ENCODE measurements at places on chromosomes 6 and 20.
A peak's percentile ranks its signal among the peaks of the same experiment; 100 is the strongest.

DNA sequence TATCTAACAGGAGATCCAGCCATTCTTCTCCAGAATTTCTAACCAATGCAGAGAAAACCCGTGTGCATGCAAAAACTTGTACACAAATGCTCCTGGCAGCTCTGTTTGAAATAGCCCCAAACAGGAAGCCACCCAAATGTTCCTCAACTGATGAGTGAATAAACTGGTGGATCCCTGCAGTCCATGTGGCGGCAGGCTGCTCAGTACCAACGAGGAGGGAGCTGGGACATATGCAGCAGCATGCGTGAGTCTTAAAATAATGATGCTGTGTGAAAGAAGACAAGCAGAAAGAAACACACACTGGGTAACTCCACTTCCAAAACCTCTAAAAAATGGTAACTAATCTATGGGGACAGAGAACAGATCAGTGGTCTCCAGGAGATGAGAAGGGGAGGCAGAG, 542.1 kb upstream of the AGPAT4 start:
- no peak for DNase-seq

DNA sequence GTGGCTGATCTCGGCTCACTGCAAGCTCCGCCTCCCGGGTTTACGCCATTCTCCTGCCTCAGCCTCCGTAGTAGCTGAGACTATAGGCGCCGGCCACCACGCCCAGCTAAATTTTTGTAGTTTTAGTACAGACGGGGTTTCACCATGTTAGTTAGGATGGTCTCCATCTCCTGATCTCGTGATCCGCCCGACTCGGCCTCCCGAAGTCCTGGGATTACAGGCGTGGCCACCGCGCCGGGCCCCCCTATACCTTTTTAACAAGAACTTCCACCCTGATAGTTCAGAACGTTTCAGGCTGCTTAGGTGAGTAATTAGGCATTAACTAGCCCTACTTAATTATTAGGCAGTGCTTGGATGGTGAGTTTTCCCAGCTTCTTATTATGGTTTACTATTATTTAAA, 552.5 kb downstream of the BCKDHB start:
- no peak for DNase-seq

DNA sequence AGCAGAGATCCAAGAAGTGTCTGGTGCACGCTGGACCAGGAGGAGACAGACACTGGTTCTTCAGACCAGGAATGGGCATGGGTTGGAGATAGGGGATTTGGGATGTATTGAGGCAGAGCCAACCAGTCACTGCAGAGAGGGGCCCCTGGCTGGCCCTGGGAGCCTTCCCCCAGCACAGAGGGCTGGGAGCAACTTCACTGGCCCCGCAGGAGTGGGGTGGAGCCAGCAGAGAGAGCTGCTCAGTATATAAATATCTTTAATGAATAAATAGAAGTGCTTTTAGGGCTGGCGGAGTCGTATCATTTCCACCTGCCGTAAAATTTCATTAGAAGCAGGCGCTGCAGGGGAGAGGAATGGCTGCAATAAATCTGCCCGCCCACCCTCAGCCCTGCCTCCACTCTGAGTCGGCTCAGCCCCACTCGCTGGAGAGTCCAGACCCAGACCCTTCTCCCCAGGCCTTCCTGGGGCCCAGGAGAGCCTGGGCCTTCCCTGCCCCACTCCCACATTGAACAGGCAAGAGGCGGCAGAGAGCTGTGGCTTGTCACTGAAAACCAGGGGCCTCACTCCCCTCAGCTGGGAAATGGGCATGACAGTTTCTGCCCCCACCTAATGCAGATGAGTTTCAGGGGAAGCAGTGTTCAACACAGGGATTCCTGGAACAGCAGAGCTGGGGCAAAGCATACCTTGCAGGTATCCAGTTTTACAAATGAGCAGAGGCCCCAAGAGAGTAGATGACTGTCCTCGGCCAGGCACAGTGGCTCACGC, 23.9 kb upstream of the VSTM2L start:
- no peak for DNase-seq

- peak; percentile 48 for DNase-seq
These were observed 693 bp downstream of the FAM50B start for GRCh38 chr6:3849681-3850450.

- DNase-seq = no peak
These were observed 513.0 kb downstream of the EPHA7 start for GRCh38 chr6:92906385-92906784.

DNA sequence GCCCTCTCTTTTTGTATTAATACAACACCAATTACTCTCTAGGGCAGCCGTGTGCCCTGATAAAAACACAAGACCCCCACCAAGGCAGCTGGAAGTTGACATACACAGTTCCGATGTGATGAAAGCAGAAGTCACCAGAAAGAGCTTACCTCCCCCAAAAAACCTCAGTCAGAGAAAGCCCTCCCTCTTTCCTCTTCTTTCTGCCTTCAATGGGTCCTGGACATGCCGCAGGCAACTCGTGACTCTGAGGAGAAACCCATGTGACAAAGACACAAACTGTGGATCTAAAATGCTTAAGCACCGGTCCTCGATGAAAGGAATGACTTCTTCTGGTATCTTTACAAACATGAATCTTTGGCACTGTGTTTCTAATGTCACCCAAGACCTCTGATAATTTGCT, 117.7 kb upstream of the CCDC28A start:
- DNase-seq = no peak

DNA sequence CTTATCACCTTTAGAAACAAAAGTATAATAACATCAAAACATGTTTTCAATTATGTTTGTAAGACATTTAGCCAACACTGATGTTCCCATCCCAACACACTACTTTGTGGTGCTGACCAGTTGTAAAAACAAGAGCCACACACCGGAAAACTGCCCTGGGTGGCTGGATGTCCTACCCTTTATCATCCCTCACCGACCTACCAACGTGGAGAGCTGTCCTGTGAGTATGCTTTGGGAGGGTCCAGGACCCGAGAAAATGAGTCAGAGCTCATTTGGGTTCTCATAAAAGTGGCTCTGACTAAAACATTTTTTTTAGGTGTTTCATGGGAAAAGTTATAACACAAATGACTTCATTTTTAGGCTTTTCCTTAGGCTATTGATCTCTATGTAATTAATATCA, 29.3 kb upstream of the CTAGE9 start:
- no peak for DNase-seq

GRCh38 chr6:158266131-158266530, 46.1 kb upstream of the TULP4 start:
- DNase-seq = no peak

- DNase-seq = no peak
These were observed 11.7 kb upstream of the HCK start for GRCh38 chr20:32040142-32040953.

GRCh38 chr20:33648396-33649004, 13.6 kb upstream of the C20orf144 start:
- DNase-seq = no peak

DNA sequence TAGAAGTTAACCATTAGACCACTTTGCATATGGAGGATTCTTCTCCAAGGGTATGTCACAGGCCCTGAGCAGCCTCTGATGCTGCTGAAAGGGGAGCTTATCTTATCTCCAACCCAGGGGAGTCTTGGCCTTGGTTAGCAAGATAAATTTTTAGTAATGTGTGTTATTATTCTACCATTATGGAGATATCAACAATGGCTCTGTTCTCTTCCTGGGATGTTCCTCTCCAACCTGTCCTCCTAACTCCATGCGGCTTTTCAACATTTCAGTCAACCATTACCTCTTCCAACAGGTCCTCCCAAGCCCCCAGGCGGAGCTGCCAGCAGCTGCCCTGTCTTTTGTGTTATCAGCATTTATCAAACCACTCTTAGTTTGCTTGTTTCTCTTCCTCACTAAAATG, 48.4 kb upstream of the FOXC1 start:
- no peak for DNase-seq

- no peak for DNase-seq
These were observed 75.8 kb downstream of the PERP start for GRCh38 chr6:138031417-138031816.

DNA sequence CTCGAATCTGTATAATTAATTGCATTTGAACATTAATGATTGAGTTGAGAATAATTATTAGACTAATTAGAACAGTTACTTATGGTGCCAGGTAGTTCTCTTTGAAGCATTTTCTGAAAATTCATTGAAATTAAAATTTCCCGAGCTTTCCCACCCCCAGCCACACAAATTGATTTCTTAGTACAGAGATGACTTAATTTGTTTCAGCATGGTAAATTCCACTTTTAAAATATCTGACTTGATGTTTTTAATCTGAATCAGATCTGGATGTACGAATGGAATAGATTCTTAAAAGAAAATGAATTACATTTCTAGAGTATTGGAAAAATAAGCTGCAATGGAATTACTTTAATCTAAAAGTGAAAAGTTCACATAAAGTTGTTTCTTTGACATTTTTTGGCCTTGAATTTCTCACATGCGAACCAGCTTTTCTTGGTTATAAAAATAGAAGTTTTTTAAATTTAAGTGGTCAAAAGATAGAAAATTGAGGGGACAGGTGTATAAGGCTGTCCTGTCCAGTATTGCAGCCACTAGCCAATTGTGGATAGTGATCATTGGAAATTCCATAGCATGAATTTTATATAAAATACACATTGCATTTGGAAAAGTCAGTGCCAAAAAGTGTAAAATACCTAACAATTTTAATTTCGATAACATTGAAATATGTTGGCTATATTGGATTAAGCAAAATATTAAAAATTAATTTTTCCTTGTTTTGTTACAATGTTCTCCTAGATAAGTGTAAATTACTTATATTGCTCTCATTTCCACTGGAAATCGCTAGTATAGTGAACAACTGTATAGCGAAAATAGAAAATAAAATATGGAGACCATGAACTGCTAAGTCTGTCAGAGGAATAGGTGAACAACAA, 102.9 kb downstream of the OR2B2 start:
- DNase-seq = no peak

DNA sequence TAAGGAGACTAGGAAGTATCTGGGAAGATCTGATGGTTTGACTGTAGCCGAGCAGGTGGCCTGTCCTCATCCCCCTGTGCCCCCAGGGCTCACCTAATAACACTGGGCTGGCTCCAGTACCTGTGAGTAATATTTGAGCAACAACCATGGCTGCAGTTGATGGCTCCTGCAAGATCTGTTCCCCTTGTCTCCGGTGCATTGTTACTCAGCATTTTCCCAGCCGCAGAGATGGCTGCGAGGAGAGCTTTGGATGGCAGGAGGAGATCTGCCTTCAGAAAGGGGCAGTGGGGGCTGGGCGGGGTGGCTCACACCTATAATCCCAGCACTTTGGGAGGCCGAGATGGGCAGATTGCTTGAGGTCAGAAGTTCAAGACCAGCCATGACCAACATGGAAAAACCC, 39.3 kb downstream of the PTK7 start:
- DNase-seq = no peak

GRCh38 chr6:35665573-35665972, 23.1 kb downstream of the FKBP5 start:
- DNase-seq = no peak

DNA sequence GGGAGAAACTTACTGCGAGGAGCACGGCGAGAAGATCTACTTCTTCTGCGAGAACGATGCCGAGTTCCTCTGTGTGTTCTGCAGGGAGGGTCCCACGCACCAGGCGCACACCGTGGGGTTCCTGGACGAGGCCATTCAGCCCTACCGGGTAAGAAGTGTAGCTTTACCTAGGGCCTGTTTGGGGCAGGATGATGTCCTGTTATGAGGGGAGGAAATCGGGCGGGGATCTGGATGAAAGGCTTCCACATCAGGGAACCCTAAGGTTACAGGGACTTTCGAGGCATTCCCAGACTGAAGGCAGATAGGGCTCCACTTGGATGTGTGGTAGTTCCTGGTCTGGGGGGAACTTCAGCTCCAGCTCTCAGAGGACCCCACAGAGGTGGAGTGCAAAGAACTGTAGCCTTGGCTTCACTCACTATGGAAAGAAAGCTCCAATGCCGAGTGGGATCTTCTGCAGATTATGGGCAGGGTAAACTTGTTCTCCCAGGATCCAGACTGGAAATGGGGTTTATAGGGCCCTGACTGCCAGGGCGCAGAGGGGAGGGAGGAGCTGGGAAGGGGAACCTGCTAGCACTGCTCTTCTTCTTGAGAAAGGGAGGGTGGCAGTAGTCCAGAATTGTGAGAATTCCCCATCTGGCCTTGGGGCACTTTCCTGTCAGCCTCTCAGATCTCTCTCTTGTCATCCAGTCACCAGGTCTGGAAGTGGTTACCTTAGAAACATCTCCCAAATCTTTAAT, 740 bp downstream of the TRIM15 start:
- peak; percentile 42 for DNase-seq

- DNase-seq = peak; percentile 56
These were observed 339.6 kb downstream of the ARHGAP18 start for GRCh38 chr6:129370268-129370916.

DNA sequence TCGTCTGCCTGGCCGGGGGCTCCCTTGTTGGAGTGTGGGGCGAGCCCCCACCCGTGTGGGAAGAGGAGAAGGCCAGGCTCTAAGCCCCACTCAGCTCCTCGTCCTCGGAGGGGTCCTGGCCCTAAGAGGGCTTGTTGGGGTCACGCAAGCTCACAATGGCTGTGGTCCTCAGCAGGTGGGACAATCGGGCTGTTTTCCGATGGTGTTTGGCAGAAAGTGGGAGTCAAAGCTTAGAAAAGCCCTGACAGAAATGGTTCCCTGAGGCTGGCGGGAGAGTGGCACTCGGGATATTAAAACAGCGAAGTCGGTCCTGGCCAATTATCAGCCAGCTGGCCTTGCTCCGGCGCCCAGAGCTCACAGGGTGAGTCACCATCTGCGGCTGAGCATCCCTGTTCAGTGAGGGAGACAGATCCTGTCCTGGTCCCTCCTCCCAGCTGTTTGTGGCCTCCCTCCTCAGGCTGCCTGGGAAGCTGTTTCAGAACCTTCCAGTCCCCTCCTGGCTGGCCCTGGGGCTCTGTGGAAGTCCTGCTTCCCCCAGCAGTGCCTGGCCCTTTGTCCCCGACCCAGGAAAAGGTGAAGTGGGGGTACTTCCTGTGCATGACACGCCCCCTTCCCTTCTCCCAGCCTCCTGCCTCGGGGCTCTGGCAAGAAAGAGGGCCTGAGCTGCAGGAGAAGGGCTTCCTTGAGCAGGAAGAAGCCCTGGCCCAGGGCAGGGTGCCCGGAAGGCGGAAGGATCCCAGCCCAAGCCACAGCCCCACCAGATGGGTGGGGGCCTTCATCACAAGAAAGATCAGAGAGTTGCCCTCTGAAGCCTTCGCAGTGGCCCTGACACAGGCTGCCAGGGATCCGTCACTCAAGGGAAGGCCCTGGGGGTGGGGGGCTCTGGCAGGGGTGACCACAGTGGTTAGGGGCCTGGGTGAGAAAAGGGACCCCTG, 53.6 kb upstream of the BHLHE23 start:
- DNase-seq = no peak

DNA sequence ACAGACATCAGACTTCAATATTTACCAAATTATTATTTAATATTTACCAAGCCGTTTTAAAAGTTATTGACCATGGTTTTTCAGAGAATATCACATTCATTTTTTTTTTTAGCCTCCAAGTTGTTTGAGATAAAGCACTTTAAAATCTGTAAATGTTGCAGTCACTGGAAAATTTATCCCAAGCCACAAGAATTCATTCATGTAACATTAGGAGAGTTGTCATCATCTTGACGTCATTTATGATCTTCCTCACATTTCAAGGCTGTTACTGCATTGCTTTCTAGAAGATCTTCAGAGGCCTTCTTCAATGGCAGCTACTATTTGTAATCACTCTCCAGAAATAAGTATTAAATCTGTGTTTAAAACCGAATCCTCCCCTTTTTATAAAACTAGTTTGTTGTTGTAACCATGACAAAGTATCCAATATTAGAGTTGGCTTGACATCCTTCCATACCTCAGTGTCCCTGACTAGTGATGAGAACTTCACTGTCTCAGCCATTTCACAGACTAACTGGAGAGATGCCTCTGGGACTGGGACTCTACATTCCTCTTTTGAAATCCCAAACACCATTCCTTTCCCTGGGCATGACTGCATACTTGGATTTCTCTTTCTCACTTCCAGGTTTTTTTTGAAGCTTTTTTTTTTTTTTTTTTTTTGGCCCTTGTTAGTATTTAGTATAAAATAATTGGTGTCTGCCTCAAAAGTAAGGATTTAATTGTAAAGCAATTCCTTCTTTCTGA, 100.1 kb downstream of the ZFAND3 start:
- DNase-seq = no peak
